CD4-positive, alpha-beta memory T cell (primary cell): ENCODE measurements at places on chromosomes 5 and 9. TPM values are rescaled to one million over a fixed set of nuclear protein-coding genes. Genes with fewer than 3 reads are reported as not detected.
A peak's percentile ranks its signal among the peaks of the same experiment; 100 is the strongest.

GRCh38 chr5:160269017-160269416 is 39.7 kb downstream of the FABP6 start:
- no peak for DNase-seq

- no peak for DNase-seq
These were observed 282.4 kb downstream of the EFNA5 start for GRCh38 chr5:107388141-107388861.

DNA sequence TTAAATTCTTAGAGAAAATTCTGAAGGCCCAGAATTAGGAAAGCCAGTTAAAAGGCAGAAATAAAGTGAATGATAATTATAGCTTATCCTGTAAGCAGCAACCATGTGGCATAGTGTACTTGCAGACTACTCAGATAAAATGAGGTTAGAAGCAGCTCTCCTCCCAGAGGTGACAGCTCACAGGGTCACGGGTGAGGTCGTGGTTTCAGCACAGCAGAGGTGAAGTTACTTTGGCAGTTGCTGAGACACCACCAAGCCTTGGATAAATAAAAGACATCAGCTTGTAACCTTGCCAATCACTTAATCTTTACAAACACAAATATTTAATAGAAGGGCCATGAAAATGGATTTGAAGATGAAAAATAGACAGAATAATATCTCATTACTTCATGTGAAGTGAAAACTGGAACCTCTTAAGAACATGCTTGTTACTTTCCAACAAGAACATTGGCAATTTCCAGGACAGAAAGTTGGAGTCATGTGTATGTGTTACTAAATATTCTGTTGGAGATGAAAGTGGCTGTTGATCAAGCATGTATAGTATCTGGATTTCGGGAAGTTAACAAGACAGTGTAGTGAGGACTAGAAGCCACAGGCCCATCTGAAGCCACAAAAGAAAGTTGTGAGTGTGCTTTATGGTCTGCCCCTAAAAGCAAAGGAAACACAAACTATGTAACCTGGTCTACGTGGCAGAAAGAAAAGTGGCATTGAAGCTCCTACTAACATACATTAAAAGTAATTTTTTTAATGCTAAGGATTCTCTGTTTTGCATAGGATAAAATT is 134.4 kb downstream of the ERCC6L2 start:
- DNase-seq: peak; percentile 67

- DNase-seq: no peak
These were observed 176.6 kb downstream of the DMRTA1 start for GRCh38 chr9:22623236-22623635.

DNA sequence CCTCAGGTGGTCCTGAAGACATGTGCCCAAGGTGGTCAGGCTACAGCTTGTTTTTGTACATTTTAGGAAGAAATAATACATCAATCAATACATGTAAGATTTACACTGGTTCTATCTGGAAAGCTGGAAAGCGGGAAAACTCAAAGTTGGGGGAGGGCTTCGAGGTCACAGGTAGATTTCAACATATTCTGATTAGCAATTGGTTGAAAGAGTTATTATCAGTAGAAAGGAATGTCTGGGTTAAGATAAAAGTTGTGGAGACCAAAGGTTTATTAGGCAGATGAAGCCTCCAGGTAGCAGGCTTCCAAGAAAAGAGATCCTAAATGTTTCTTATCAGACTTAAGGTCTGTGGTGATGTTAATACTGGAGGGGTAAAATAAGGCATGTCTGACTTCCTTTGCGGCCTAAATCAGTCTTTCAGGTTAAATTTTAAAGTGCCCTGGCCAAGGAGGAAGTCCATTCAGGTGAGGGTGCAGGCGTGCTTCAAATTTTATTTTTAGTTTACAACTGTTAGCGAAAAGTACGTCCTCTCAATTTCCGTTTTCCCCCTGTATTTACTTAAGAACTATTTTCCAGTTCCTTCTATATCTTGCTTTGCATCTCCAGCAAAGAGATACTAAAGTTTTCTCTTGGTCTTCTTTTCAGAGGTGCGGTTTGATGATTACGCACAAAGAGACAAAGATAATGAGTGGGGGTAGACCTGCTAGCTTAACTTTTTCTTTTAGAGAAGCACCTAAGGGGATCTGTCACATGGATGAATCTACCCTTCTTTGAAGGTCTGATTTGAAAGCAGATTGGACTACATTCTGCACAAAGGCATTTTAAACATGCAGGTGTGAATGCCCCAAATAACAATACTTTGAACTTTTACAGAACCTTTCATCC is 578.6 kb downstream of the RAB3C start:
- peak; percentile 29 for DNase-seq

DNA sequence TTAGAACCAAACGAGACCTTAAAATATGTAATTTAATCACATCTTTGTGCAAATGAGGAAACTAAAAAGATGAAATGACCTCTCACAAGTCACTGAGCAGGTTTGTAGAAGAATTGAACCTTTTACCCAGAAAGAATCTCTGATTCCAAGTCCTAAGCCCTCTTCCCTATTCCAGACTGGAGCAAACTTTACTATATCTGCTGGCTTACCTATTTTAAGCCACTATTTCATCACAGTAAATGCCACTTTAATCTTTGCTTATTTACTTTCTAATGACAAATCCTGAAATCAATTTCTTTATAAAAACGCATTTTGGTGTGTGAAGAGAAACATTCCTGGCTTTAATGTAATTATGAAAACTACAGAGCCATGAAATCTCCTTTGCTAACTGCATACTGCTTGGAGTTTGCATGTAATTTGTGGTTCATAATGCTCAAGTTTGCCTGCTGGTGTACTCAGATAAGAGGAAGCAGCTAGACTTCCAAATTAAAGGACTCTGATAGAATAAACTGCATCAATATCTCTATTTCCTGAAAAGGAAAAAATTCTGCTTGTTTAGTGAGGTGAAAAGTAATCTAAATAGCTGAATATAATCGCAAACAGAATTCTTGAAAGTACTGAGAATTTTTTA is 121.2 kb downstream of the RAB3C start:
- DNase-seq: no peak

GRCh38 chr9:126860757-126861466 is 473 bp downstream of the ZBTB34 start:
- DNase-seq: no peak

DNA sequence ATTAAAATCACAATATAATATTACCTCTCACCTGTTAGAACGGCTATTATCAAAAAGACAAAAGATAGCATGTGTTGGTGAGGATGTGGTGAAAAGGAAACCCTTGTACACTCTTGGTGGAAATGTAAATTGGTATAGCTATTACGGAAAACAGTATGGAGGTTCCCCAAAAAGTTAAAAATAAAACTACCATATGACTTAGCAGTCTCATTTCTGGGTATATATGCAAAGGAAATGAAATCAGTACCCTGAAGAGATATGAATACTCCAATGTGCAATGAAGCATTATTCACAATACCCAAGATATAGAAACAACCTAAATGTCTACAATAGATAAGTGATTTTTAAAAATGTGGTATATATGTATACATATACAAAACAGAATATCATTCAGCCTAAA is 199.9 kb downstream of the SNX18 start:
- no peak for DNase-seq

GRCh38 chr9:106893088-106893487 is 30.1 kb downstream of the ZNF462 start:
- DNase-seq: no peak

DNA sequence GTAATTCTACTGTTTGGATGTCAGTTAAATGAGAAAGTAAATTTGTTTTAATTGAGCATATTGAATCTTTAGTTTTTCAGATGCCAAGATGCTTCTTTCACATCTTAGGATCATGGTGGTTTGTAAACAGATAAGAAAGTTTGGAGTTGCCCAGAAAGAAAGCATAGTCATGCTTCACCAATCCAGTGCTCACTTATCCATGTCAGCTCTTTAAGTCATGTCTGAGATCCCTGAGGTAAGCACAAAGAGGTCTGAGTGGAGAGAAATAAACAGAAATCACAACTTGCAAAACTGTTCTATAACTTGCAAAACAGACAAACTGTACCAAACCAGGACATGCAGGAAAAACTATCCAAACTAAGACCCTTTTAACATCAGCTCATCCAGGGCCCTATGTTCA is 87.7 kb downstream of the OSTF1 start:
- DNase-seq: no peak

GRCh38 chr9:37454238-37454637 is 11.0 kb downstream of the ZBTB5 start:
- DNase-seq: no peak

The CD72 gene
- total RNA-seq: 6.5 TPM

The FBP2 gene
- not detected for total RNA-seq

The BARX1 gene
- not detected for total RNA-seq

The PCDHB2 gene
- total RNA-seq: 1.3 TPM

The NUDT2 gene
- 21.0 TPM for total RNA-seq

The PIP5K1B gene
- 0.12 TPM for total RNA-seq

The BAAT gene
- 0.15 TPM for total RNA-seq
